AG10803 (cell line): ENCODE measurements at places on chromosomes 13 and 19.

GRCh38 chr19:48417421-48417820 lies 24.0 kb downstream of the GRIN2D start:
- DNase-seq: no peak

GRCh38 chr19:17557466-17557865 lies 2.0 kb downstream of the COLGALT1 start:
- DNase-seq: peak; percentile 30

GRCh38 chr13:97369261-97369893 lies 64.6 kb upstream of the RAP2A start:
- DNase-seq: no peak

GRCh38 chr19:7690779-7691258 lies 10.2 kb downstream of the TRAPPC5 start:
- DNase-seq: no peak

DNA sequence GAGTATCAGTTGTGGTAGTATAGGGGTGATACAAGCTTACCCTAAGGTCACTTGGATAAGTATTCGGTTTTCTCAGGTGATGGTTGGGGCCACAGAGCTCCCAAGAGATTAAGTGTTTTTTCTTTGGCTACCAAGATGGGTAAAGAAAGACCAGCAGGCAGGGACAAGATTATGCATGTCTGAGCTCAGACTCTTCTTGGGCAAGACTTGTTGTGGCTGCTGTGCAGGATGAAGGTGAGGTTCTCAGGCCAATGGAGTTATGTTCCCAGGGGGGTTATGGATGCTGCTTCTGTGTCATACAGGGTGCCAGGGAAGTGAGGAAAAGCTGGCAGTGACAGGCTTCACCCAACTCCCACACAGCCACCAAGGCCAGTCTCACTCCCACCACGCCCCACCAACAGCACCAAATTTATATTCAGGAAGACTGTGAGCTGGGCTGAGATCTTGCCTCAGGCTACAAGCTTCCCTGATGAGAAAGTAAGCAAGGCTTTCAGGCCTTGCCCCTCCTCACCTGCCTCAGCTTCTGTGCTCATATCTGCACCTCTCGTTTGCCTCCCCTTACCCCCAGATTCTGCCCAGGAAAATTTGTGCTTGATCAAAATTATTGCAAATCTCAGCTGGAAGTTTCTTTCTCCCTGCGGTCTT lies 511.8 kb upstream of the SLITRK1 start:
- no peak for DNase-seq

DNA sequence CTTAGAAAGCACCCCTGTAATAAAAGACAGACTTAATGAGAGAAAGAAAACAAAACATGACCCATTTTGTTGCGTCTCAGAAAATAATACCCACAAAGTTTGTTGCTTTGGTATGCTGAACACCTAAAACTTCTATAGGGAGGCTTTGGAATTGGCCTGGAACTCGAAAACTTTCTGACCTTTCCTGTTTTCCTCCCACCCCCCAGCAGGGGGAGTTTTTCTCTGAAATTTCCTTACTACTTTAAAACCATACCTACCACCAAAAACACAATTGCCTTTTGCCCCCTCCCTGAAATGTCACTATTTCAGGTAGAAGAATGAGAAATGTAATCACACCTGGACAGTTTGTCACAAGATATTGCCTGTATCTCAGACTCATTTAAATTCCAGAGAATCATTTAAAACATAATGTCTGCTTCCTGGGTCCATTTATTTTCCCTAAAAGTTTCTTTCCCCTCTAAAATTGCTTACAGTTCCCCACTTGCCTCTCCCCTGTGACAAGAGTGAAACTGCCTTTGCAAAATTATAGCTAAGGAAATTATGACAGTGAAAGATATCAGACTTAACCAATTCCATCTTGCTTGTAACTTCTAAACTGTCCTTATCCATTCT lies 2700.2 kb downstream of the PCDH9 start:
- no peak for DNase-seq

DNA sequence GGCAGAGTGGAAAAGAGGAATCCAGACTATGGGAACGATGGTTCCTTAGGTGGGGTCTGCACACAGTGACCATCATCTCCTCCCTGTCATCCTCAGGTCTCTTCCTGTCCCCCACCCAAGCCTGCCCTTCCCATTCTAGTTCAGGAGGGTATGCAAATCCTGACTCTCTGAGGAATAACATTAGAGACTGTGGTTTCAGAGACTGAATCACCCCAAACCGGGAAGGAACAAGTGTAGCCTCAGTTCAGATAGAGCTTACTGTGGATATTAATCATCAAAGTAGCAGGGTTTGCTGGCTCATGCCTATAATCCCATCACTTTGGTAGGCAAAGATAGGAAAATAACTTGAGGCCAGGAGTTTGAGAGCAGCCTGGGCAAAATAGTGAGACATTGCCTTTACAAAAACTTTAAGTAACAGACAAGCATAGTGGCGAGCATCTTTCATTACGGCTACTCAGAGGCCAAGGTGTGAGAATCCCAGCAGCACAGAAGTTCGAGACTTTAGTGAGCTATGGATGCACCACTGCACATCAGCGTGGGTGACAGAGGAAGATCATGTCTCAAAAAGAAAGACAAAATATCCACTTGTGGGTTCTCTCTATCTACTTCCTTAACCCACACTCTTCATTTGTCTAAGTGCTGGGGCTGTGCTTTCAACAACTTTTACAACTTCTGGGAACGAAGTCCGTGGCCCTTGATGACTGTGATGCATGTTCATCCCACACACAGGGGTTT lies 19.3 kb upstream of the LGALS13 start:
- DNase-seq: no peak

- no peak for DNase-seq
These were observed 184.5 kb upstream of the SERP2 start for GRCh38 chr13:44189085-44189484.

DNA sequence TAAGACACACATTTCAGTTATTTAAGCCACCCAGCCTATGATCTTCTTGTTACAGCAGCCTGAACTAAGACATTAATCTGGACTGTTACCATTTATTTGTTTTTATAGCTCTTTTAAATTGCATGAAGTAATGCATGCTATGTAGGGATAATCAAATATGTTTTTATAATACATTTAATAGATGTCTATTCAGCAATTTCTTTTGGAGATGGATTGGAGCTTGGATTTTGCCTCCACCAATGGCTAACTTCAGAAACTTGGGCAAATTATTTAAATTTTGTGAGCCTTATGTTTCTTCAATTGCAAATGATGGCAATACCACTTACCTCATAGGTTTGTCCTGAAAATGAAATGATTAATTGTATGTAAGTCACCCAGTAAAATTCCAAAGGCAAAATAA lies 288.7 kb downstream of the GPC6 start:
- no peak for DNase-seq

DNA sequence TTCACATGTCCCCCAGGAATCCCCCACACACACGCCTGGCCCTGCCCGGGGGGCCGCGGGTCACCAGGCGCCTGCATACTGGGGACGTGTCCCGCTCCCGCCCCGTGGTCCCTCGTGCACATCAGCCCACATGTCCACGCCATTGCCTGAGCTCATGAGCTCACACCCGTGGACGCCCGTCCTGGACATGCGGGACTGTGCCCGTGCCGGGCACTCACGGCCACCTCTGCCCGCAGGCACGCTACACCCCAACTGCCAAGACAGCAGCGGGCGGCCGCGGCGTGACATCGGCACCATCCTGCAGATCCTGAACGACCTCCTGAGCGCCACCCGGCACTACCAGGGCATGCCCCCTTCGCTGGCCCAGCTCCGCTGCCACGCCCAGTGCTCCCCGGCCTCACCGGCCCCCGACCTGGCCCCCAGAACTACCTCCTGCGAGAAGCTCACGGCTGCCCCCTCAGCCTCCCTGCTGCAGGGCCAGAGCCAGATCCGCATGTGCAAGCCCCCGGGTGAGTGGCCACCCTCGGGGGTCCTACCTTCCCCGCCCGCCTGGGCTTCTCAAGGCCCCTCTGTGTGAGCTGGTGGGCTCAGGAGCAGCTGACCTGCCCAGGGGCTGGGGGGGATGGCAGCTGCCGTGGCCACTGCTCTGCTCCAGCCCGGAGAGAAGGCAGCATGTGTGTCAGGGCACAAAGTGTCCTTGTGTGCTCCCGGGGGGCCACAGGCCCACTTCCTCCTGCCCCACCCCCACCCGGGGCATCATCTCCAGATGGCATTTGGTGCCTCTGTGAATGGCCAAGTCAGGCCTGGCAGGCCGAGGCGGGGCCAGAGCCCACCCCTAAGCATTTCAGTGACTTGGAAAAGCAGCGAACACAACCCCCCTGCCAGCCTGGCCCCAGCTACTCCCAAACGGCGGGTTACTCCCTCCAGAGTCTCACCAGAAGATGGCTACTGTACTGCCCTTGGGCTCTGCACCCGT lies 7.1 kb downstream of the MIDN start:
- no peak for DNase-seq

DNA sequence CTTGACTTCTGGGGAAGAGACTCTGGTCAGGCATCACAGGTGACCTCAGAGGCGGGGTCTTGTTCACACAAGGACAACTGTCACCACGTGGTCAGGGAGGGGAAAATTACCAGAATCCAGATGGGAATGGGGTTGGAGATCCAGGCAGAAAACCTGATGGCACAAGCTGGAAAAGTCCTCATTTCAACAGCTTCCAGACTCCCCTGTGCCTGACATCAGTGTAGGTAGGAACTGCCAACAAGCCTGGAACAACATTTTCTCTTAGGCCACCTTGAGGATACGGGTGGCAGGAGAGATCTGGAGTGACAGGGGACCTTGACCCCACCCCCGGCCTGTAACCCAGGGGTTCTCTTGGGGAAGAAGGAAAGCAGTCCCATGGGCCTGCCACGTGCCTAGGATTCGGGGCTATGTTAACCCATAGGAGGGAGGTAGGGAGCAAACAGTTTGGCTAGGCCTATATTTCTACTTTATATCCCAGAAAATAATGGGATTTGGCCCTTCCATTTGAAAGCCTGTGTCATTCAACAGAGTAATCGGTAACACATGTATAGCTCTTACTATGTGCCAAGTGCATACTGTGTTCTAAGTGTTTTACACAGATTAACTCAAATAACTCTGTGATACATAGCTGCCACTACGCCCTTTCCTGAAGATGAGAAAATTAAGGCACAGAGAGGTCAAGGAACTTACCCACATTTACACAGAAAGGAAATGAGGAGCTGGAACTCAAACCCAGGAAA lies 44.9 kb upstream of the C13orf42 start:
- DNase-seq: no peak

GRCh38 chr13:91347202-91347995 lies at the start of gene MIR17HG:
TSS of gene MIR17HG (plus strand) at chr13:91347687.
- peak; percentile 80 for DNase-seq

GRCh38 chr13:19681517-19681916 lies 48.1 kb downstream of the MPHOSPH8 start:
- DNase-seq: no peak

DNA sequence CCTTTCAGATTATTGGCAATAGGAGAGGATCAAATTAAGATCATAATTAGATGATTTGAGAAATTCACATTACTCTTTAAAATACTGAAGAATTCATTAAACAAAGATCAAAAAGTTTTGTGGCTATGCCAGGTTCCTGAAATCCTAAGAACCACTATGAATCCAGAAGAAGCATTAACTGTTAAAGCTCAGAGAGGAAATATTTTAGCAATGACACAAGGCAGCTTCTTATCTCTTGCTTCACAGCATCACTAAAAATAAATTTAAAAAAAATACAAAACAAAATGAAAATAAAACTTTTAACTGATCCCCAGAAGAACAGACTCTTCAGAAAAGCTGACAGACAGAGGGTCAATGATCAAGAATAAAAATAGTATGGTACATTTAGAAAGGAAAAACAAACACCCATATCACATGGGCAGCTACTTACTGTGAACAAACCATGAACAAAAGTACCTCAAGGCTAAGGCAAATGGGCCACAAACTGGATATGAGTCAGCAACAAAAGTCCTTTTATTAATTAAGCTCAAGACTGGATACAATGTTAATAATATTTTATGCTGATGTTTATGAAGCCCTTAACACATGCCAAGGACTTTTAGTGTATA lies 19.6 kb downstream of the RNF6 start:
- peak; percentile 35 for DNase-seq

GRCh38 chr13:61696676-61697075 lies 281.0 kb upstream of the PCDH20 start:
- no peak for DNase-seq

- no peak for DNase-seq
These were observed 5.8 kb downstream of the EGLN2 start for GRCh38 chr19:40804783-40805242.

DNA sequence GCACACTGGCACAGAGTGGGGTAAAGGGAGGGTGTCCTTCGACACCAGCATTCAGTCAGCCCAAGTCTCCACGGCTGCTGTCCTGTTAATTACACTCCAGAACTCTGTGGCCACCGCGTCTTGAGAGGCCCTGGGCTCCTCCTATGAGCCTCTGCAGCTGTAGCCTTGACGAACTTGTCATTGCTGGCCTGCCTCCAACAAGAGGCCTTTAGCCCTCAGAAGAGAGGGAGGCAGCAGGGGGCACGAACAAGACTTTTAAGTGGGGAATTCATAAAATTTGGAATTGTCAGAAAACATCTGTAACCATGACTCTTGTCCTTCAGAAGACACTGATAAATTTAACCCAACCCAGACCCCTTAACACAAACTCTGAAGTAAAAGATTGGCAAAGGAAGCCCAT lies 241.9 kb downstream of the UQCRFS1 start:
- peak; percentile 42 for DNase-seq
